ENCODE measurements at places on chromosomes 16 and 17.

DNA sequence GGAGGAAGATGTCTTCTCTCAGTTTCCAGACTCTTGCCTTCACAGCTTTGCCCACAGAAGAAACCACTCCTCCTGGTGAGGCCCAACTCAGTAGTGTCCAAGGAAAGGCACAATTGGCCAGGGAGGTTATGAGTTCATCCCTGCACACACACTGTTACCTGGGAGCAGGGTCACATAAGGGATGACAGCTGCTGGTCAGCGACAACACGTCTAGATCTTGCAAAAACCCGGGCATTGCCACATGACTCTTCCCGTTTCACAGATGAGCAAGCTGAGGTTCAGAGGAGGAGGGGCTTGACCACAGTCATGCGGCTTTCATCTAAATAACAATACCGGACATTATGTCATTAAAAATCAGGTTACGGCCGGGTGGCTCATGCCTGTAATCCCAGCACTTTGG lies 186.0 kb downstream of the COPRS start:
- no peak for DNase-seq

DNA sequence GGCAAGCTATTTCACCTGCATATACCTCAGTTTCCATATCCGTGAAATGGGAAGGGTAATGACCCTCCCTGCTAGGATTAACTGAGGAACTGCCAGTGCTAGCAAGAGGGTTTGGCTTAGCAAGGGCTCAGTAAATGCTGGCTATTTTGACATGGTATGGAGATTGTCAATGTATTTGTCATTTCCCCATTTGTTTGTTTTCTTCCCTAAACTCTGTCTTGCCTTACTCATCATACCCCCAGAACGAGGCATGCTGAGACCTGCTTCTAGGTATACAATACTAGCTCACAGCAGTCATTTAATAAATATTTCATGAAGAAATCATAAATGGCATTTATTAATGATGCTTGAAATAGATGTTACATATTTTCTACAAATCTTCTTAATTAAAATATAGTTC lies 124.0 kb downstream of the DYNLRB2 start:
- no peak for DNase-seq

DNA sequence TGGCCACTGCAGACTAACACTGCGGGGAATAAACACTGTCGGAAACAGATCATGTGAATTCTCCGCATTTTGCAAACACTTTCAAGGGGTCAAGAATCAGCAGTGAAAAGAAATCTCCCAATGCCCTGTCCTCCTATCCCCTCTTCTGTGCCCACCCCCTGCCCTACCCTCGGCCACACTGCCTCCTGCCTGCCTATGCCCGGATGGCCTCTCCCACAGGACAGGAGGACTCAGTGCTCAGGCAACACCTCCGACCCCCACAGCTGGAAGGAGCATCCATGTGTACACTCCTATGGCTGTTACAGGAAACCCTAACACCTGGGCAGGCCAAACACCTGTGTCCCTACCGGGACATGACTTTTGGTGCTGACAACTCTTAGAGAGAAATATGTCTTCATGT lies 24.5 kb downstream of the FBXO31 start:
- DNase-seq = no peak

GRCh38 chr17:56823848-56824247 lies 9.9 kb downstream of the C17orf67 start:
- no peak for DNase-seq

DNA sequence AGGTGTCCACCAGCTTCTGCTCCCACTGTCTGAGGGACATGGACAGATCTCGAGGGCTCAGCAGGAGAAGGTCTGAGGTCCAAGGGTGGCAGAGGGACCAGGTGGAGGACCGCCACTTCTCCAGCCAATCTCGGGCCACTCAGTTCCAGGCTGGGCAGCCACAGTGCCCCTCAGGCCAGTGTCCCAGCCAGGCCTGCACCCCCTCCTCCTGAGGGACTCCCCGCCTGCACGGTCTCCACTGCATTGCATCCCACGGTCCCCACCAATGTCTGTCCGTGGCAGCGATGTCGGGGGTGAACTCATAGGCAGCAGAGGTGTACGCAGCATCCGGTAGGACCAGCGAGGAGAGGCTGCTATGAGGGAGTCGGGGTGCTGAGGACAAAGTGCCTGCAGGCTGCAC lies 64.2 kb upstream of the DOC2B start:
- no peak for DNase-seq

DNA sequence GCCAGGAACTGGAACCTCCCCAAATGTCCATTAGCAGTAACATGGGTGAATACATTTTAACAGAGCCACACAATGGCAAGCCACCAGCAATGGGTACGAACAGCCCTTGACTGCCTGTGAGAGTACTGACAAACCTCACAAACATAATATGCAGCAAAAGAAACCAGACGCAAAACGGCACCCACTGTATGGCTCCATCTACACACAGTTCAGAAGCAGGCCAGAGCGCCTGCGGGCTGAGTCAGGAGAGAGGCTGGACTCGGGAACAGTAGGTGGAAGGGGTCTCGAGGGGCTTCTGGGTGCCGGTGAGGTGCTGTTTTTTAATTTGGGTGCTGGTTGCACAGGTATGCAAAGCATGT lies 77.4 kb upstream of the TOB1 start:
- no peak for DNase-seq

- no peak for DNase-seq
These were observed 185.8 kb downstream of the ZFHX3 start for GRCh38 chr16:72862090-72862489.

DNA sequence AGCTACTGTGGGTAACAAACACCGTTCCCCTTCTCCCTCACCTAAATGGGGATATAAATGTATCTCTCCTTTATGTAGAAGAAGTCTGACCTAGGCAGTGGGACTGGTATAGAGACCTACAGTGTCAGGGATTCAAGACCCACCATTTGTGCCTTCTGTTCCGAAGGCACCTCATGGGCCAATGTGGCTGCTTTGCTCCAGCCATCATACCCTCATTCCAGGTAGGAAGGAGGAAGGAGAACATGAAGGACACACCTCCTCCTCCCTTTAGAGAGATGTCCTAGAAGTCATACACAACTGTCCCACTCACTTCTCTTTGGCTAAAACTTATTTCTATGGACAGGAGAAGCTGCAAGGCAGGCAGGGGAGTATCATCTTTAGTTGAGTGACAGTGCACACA lies 8.3 kb upstream of the CRISPLD2 start:
- no peak for DNase-seq

DNA sequence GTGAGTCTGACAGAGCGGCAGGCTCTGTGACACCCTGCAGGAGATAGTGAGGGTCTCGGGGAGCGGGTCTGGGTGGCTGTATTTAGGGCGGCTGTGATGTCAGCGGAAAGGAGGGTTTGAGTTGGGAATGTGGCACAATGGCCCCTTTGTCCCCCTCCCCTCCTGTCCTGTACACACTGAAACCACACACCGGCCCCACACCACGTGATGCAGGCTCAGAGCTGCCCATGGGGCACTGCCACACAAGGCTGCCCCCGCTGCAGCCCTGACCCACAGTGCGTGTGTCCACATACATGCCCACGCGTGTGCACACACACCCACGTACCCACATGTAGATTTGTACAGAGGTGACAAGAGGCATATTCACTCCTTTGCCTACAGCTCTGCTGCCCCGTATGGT lies 15.3 kb downstream of the SGCA start:
- DNase-seq = no peak

- no peak for DNase-seq
These were observed at the start of gene SEC14L1 for GRCh38 chr17:77140878-77141767. Gene SEC14L1 (plus strand): TSS chr17:77140969. CDS start chr17:77143597, 2,628 bp downstream.

- DNase-seq = no peak
These were observed at the start of gene PPP1R1B for GRCh38 chr17:39626171-39627046. Gene PPP1R1B (plus strand): TSS chr17:39626952. CDS start chr17:39627393, 441 bp downstream.

DNA sequence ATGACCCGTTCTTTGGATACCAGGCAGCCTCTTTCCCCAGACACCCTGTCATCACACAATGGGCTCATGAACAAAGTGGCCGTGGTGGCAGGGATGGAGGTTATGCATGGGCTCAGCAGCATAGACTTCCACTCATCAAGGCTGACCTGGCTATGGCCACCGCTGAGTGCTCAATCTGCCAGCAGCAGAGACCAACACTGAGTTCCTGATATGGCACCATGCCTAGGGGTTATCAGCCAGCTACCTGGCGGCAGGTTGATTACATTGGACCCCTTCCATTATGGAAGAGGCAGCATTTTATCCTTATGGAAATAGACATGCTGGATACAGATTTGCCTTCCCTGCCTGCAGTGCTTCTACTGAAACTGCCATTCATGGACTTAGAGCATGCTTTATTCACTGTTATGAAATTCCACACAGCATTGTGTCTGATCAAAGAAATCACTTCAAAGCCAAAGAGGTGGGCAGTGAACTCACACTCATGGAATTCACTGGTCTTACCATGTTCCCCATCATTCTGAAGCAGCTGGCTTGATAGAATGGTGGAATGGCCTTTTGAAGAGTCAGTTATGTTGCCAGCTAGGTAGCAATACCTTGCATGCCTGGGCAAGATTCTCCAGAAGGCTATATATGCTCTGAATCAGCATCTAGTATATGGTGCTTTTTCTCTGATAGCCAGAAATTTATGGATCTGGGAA lies 160.6 kb downstream of the PRKCB start:
- no peak for DNase-seq

GRCh38 chr17:69314246-69315065 lies 12.5 kb downstream of the ABCA5 start:
- DNase-seq = no peak

GRCh38 chr16:23174622-23175021 lies 7.9 kb upstream of the SCNN1G start:
- no peak for DNase-seq

DNA sequence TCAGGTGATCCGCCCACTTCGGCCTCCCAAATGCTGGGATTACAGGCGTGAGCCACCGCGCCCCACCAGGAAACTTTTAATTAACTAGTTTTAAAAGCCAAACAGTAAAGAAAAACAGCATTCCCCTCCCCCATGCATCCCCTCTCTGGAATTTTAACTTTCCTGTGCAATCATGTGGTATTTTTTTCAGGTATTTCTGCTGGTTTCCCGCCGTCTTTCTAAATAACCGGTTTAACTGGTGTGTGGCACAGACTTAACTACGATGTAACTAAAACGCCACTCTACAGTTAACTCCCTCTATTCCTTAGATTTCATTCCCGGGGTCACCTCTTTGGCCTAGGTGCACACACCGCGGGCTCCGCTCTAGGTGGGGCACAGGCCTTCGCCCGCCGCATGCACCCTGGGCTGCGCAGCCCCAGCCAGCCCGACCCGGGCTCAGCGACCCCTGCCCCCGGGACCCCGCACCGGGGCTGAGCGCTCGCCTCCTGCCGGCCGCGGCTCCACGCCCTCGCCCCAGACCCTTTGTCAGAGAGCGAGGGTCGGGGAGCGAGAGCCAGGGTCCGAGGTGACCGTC lies 15.1 kb upstream of the UTP6 start:
- no peak for DNase-seq

- no peak for DNase-seq
These were observed 225.6 kb downstream of the MSI2 start for GRCh38 chr17:57481910-57482391.

DNA sequence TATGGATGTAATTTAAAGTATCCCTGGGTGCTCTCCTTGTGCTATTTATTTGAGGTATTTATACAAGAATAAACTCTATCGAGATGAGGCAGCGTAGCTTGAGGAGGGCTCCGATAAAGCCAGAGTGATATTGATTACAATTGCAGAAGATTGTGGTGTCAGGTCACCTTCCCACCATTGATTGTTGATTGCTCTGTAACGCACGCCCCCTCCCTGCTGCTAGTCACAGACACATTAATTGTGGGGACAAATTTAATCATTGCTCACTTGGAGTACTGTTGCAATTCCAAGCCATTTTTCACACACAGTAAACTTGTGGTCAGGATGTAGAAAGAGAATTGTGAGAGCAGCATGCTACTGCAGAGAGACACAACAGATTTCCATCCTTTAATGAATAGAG lies 75.4 kb downstream of the IRX3 start:
- no peak for DNase-seq

DNA sequence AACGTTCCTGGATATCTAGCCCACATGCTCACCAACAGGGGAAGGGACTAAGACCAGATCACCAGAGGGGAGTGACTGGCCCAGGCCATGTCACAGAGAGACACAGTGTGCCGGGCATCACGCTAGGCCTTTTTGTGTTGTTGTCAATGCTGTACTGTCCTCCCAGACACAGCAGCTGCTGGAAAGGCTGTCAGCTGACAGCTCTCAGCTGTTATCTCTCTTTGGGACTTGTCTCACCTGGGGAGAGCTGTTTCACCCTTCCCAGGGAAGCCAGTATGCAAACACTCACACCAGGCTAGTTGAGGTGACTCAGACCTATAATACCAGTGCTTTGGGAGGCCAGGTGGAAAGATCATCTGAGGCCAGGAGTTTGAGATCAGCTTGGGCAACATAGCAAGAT lies 19.4 kb downstream of the UNC45B start:
- no peak for DNase-seq

DNA sequence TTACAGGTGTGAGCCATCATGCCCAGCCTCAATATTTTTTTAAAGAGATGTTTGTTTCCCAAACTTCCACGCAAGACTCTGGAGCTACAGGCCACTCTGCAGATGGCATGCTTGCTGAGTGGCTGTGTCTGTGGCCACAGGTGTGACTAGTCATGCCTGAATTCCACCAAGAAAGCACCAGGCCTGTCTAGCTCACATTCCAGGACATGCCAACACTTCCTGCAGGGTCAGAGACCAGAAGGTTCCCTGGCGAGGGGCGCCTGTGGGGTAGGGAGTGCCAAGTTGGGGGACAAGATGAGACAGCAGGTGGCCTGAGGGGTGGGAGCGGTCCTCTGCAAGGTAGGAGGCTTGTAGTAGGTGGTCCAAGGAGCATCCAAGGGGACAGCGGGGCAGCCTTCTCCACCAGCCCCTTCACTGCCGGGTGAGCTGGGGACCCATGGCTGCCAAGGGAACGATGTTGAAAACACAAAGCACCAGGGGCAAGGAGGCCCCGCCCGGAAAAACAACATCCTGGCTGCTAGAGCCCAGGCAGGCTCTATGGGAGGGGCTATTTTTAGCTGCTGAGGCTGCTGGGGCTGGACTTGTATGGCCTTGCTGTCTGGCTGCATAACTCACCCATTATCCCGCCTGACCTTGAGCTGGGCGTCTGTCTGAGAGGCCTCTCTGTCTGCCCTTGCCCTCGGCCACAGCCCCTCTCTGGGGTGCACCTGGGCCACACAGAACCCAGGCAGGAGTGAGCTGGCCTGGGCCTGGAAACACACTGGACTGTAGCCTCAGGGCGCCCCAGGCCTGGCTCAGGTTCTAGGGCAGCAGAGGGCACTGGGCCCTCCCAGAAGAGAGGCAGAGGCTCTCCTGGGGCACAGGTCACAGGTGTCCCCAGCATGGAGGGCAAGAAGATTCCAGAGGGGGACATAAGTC lies 5.7 kb downstream of the TRIM47 start:
- no peak for DNase-seq

Measured in brain pericyte (primary cell).